H9 (cell line): ENCODE measurements at places on chromosomes 4 and X. TPM values are rescaled to one million over a fixed set of nuclear protein-coding genes. Genes with fewer than 3 reads are reported as not detected.

The GJB1 gene
- not detected in 2 replicates for total RNA-seq

The SPANXA1 gene
- not detected in 2 replicates for total RNA-seq

The TCEAL6 gene
- total RNA-seq: not detected in 2 replicates

The BTK gene
- 0.09 and 0.35 TPM in 2 replicates for total RNA-seq

The DGAT2L6 gene
- not detected in 2 replicates for total RNA-seq

The TMEM144 gene
- 3.4 and 3.6 TPM in 2 replicates for total RNA-seq

The TRMT10A gene
- total RNA-seq: 4.6 and 5.9 TPM in 2 replicates

The VEGFC gene
- 0.35 and 0.46 TPM in 2 replicates for total RNA-seq

The DKK2 gene
- total RNA-seq: 0.11 TPM in 1 of 2 replicates, not detected in the other

The EGF gene
- total RNA-seq: 1.1 and 1.5 TPM in 2 replicates

The TRO gene
- total RNA-seq: 47.6 and 51.0 TPM in 2 replicates

The ADH7 gene
- total RNA-seq: not detected in 2 replicates

The NEK1 gene
- total RNA-seq: 12.3 and 12.6 TPM in 2 replicates

The CT47C1 gene
- not detected in 2 replicates for total RNA-seq

The CTAG2 gene
- not detected in 2 replicates for total RNA-seq

The VSIG4 gene
- total RNA-seq: not detected in 2 replicates

The PAGE5 gene
- not detected in 2 replicates for total RNA-seq

The BBS12 gene
- 1.2 and 2.4 TPM in 2 replicates for total RNA-seq

The XKRX gene
- total RNA-seq: 0.44 and 0.77 TPM in 2 replicates

The CDKL2 gene
- total RNA-seq: 1.5 and 1.8 TPM in 2 replicates

The AFF2 gene
- total RNA-seq: 14.6 and 15.7 TPM in 2 replicates

The DGKK gene
- total RNA-seq: 1.4 and 1.6 TPM in 2 replicates

The GSX2 gene
- total RNA-seq: not detected in 2 replicates

The RIPPLY1 gene
- total RNA-seq: not detected in 2 replicates

The RAB9A gene
- total RNA-seq: 20.9 and 21.3 TPM in 2 replicates

The PHOX2B gene
- not detected in 2 replicates for total RNA-seq

The MORC4 gene
- 3.0 and 4.3 TPM in 2 replicates for total RNA-seq

The LGI2 gene
- total RNA-seq: 1.4 and 2.4 TPM in 2 replicates

The CHRDL1 gene
- 11.6 and 11.8 TPM in 2 replicates for total RNA-seq

The HELT gene
- total RNA-seq: not detected in 2 replicates

The SPIN3 gene
- 23.3 and 23.5 TPM in 2 replicates for total RNA-seq

The ZIC3 gene
- total RNA-seq: 126 and 128 TPM in 2 replicates

The ARHGAP36 gene
- total RNA-seq: 0.13 and 0.37 TPM in 2 replicates

The FHDC1 gene
- 19.7 and 19.9 TPM in 2 replicates for total RNA-seq

The MXRA5 gene
- total RNA-seq: 0.99 and 1.0 TPM in 2 replicates

The COX7B2 gene
- total RNA-seq: not detected in 2 replicates

The SPACA5 gene
- not detected in 2 replicates for total RNA-seq

The DBET gene
- total RNA-seq: not detected in 2 replicates

The MAP9 gene
- total RNA-seq: 15.4 and 16.0 TPM in 2 replicates

The TAF7L gene
- total RNA-seq: not detected in 2 replicates

The STS gene
- 3.6 and 3.8 TPM in 2 replicates for total RNA-seq
